T-cell (primary cell): ENCODE measurements at places on chromosomes 3 and 15. TPM values are rescaled to one million over a fixed set of nuclear protein-coding genes. Genes with fewer than 3 reads are reported as not detected.

DNA sequence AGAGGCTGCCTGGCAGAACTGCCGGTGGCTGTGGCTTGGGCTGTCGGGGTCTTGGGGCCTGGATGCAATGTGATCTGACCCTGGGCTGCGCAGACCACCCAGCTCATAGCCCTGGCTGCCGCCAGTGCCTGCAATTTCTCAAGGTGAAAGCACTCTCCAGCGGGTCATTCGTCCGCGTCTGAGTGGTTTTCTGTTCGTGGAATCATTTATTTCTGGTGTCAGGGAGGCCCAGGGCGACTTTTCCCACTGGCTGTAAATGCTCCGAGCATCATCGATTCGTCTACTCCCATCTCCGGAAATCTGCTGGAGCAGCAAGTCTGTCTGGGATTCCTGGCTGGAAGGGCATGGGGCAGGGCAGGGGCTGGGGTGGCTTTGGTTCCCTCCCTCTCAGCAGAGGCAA is 40.6 kb upstream of the ADPGK start:
- no peak for DNase-seq

HESX1 gene
- total RNA-seq: not detected

LRRIQ4 gene
- total RNA-seq: not detected

GRCh38 chr15:80609091-80609490 is 86.0 kb upstream of the ABHD17C start:
- DNase-seq: no peak

- no peak for DNase-seq
Observed at GRCh38 chr3:180059356-180059755, 22.6 kb upstream of the PEX5L start.

DNA sequence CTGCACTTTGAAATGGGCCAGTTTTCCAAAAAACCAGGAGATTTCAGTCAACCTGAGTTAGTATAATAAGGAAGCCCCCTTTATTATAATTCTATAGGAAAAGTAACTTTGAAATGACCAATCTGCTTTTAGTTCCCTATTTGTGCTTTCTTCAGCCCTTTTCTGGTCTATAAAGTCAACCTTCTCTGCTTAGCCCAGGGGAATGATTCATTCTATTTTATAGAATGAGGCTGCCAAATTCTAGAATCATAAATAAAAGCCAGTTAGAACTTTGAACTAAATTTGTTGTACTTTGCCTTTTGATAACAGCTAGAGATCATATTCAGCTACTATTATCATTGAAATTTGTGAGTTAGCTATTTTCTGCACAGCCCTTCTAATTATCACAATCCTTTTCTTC is 24.7 kb downstream of the CIP2A start:
- no peak for DNase-seq

DNA sequence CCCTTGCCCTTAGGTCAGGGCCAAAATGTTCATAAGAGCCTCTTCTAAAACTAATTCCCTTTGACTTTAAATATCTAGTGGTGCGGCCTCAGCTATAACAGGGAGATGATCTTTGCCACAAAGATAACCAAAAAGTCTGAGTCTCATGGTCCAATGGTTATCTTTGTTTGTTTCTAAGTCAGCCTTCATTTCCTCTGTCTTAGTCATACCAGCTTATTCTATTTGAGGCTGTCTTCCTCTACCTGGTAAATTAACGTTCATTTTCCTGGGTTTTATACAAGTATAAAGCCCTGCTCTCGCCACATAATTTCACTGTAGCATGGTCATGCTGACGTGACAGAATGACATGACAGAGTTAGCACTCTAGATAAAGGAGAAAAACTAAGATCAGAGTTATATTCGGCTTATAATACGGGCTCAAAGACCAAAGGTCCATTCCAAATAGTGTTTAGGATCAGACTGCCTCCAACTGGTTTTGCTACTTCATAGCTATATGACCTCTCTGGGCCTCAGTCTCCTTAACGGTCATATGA is 18.4 kb downstream of the ZNF860 start:
- DNase-seq: no peak

GABRB3 gene
- total RNA-seq: not detected

P2RY14 gene
- 0.50 TPM for total RNA-seq

DNA sequence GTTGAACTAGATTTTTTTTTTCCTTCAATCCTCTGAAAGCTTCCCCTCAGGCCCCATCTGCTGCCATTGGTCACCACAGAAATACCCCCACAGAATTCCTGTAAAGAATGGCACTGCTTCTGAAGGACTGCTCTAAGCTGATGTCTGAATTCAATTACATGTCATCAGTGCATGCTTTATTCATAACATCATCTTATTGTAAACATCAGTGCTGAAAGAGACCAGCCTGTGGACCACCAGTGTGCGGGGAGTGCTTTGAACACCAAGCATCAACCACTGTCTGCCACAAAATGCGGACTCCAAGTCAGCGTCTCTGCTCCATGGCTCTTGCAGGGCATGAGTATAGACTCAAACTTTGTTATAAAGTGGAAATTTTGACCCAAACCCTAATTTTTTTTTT is 11.6 kb downstream of the PHLDB2 start:
- no peak for DNase-seq

DNA sequence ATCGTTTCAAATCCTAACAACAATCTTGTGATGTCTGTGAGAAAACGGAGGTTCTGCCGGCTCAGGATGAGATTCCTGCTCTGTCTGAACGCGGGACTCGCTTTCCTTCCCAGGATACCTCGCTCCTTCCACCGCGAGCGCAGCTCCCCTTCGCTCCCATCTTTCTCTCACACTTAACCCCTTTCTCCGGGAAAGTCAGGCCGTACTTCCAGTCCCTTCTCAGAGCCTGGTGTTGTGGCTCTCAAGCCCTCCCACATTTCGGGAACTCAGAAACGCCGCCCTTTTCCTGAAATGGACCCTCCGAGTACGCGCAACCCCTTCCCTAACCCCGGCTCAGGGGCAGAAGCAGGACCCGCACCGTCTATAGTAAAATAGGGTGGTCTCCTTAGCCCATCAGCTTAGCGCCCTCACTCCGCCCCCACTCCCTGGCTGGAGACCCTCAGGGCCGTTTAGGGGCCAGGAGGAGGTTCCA is 378 bp upstream of the FEM1B start:
- no peak for DNase-seq

DNA sequence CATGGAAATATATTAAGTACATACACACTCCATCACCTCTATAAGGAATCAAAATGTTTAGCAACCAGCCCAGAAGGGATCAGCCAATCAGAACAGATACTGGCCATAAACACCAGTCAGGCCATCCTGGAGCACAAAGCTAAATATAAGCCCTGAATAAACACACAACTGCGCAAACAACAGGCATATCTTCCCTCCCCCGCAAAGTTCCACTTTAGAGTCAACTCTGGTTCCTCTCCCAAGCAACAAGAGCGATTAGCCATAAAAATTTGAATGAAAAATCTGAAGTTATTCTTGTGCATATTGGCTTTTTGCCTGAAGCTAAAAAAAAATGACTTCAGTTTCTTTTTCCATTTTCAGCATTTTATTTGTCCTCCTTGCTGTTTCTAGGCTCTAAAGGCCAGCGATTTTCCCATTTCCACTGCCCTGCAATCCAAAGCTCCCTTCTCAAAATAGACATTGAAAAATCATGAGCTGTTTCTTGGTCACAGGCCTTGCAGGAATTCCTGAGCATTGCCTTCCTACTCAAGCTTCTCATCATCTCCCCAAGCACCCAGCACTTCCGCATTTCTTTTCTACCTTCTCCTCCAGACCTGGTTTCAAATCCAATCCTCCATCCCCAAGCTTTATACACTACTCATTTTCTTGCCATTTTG is 247.9 kb downstream of the ZMAT3 start:
- DNase-seq: no peak

DNA sequence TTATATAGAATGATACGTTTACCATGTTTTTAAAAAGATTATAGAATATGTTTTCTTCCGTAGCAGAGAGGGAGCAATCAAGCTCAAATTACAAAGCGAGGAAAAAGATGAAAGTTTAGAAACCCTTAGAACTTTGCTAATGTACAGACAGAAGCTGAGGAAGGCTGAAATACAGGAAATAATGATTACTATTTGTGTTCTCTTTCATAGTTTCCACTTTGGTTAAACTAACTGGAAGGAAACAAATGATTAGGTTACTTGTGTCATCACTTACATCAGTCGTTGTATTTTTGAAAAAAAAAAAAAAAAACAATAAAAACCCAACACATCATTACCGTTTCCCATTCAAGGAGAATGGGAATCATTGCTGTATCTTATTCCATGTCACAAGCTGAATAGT is 337.8 kb upstream of the CBLB start:
- no peak for DNase-seq

DNA sequence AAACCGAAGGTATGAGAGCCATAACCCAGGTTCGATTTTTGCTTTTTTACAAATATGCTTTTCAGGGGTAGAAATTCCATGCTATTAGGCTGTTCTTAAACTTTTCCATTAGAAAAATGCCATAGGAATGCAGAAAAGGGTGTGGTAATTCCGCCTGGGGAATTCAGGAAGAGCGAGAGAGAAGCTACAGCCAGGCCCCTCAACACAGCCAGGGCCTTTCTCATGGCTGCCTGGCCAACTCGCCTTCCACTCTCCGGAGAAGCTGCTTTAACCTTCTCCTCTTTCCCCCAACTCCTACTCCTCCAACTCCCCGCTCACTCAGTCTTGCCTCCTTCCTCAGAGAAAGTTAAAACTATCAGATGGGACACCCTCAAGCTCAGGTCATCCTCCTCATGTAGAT is 9.1 kb upstream of the TICRR start:
- no peak for DNase-seq

APOD gene
- total RNA-seq: not detected

GRCh38 chr3:56788521-56788920 is 13.2 kb downstream of the ARHGEF3 start:
- no peak for DNase-seq

DNA sequence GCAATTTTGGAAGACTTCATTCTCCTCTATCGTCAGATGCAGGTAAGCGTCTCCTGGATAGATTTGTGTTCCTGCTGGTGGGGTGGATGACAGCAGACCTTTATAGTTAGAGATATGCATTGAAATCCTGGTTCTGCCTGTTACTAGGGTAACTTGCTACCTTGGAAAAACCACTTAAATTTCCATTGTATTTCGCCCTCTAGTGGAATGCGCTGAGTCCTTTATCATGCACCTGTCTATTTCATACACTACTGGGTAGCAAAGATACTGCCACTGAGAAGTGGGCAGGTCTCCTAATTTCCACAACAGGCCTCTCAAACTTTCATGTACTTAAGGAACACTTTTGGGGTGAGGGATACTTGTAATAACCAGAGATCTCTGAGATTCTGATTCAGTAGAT is 209.5 kb upstream of the SUCLG2 start:
- no peak for DNase-seq

DNA sequence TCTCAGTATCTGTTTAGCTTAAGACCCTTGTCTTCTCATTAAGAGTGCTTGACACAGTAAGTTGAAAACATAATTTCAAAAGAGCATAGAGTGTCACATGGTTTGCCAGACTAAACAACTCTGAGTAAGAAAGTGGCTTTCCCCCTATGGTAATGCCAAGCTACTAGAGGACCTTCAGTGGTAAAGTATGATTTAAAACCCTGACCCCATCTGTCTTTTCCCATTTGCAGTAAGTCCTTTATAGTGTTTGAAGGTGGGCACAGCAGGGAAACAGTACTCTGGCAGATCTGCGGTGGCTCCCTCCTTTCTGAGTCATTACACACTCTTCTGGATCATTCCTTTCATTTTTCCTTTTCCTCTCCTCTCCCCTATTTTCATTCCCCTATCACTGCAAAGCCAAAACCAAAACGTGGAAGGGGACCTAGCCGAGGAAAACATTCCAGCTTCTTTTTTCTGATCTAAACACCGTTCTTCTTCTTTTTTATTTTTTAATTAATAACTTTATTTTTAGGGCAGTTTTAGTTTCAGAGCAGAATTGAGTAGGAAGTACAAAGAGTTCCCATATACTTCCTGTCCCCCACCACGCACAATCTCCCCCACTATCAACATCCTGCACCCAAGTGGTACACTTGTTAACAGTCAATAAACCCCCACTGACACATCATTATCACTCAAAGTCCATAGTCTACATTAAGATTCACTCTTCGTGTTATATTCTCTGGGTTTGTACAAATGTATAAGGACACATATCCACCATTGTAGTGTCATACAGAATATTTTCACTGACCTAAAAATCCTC is 74.7 kb downstream of the PPARG start:
- DNase-seq: no peak

TNFAIP8L3 gene
- total RNA-seq: not detected

FAM81A gene
- 0.37 TPM for total RNA-seq

LRRC31 gene
- total RNA-seq: not detected

DNA sequence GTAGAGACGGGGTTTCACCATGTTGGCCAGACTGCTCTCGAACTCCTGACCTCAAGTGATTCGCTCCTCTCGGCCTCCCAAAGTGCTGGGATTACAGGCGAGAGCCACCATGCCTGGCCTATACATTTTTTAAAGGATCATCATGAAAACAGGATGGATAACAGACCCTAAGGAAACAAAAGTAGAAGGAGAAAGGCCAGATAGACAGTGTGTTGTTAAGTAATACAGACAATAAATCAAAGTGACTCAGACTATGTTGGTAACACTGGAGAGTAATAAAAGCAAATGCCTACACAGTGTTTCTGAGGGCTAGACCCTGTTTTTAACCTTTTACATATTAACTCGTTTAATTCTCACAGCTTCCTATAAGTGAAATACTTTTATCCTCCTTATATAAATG is 133.8 kb upstream of the MCTP2 start:
- DNase-seq: no peak

MITF gene
- 0.51 TPM for total RNA-seq

GRCh38 chr3:47556351-47556750 is 22.3 kb downstream of the CSPG5 start:
- no peak for DNase-seq

UBA7 gene
- 294 TPM for total RNA-seq

DNA sequence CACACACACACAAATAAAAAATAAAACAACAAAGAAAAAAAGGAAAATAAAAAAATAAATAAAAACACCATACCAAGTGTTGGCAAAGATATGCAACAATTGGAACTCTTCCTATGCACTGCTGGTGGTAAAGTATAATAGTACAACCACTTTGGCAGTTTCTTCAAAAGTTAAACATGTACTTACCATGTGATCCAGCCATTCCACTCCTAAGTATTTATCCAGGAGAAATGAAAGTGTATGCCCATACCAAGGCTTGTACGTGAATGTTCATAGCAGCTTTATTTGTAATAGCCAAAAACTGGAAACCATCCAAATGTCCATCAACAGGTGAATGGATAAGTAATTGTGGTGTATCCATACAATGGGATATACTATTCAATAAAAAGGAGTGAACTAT is 17.0 kb downstream of the WDR93 start:
- no peak for DNase-seq

EXD1 gene
- total RNA-seq: not detected

GRCh38 chr3:101049532-101049931 is 56.3 kb upstream of the ABI3BP start:
- no peak for DNase-seq
